Activated CD4-positive, alpha-beta T cell treated with anti-CD3 and anti-CD28 coated beads, Interleukin-2, amount 10 ng/mL, durations not matched to agents 24 days and 14 days (primary cell): ENCODE measurements at places on chromosomes 16 and 17.

GRCh38 chr16:50213939-50214519 lies 52.3 kb upstream of the ADCY7 start:
- DNase-seq = peak; percentile 80

GRCh38 chr17:602436-602835 lies 112.2 kb downstream of the VPS53 start:
- no peak for DNase-seq

DNA sequence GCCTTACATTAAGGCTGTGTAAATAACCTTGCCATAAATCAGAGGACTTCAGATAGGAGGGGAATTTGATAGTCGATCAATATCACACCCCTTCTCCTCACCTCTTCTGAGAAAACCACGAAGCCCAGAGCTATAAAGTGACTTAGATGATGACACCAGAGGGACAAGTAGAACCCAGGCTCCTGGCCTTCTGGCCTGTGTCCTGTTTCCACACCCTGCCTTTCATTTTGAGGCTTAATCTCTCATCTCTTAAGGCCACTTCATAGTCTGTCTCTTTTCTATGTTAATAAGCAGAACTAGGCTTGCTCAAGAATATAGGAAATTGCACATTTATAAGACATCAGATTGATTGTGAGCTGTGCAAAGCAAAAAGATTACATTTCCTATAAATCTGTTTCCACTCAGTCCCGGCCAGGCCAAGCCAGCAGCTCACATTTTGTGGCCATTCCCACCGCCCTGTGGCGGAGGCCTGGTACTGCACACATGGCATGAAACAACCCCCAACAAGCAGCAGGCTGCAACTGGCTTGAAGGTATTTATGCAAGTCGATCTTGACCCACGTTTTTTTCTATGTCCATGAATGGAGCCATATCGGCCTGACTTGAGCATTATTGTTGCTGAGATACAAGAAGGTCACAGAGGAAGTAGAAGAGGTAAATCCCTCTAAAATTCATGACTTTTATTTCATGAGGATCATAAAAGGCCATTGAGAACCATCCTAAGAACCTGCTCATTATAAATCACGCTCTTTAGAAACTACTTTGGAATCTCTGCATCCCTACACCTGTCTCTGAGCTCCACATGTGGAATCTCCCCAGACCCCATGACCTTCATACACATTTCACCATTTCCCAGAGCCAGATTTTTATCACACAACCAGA lies 93.7 kb downstream of the PMP22 start:
- peak; percentile 72 for DNase-seq

DNA sequence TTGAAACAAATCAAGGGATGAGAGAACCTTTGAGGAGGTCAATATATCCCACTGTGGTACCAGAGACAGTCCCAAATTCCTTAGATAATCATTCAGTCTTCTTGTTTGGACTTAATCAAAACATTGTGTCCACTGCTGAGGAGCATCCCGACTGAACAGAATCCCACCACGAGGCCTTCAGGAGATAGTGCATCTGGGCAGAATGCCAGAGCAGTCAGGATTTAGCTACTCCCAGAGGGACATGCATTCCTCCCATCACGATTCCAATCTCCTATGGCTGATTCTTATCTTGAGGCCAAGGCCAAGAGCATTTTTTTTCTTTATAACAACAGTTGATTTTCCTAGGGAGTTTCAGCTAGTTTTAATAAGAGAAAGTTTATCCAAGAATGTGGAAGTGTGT lies 87.4 kb upstream of the COX10 start:
- DNase-seq = no peak

DNA sequence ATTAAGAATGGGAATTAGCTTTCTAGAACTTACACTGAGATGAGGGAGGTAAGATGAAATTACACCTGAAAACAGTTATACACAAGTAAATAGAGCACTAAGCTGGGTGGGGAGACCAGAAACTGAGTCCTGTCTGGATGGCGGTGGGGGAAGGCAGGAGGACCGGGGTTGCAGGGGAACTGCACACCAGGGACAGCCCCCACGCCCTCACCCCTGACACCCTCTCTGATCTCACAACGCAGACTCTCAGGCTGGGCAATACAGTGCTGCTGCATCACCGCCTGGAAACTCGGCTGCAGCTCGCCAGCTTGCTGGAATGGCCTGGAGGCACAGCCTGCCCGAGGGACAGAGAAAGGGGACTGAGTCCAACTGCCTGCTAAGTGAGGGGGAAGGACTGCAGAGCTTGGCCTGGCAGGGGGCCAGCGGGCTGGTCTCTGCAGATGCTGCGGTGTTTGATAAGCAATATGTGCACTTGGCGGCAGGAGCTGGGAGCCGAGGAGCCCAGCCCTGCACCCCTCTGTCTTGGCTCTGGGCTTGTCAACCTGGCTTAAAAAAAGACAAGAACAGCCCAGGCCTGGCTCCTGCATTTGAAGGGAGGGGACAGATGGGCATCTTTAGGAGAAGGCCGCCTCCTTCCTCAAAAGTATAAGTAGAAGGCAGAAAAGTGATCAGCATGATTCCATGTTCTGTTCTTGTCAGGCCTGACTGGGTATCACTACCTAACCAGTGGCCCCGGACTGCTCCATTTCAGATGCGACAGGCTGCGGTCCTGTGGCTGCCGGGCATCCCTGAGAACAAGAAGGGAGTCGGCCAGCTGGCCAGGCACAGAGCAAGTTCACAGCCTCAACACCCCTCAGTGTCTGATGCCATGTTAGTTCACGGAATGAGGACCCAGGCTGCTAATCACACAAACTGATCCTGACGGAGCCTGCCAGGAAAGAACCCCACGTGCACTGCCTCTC lies 30.2 kb downstream of the SPHK1 start:
- no peak for DNase-seq

DNA sequence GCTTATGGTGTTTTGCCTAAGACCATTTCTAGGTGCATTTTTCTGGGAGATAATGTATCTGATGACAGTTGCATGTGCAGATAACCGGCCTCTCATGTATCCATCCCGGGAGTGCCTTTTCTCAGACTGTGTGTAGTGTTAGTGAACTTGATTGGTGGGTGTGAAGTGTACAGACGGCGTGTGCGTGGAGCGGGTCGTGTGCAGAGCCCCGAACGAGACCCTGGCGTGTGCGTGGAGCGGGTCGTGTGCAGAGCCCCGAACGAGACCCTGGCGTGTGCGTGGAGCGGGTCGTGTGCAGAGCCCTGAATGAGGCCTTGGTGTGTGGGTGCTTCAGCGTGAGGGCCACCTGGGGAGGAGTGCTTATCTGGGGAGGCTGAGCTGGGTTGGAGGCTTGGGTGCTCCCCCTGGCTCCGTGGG lies 28.9 kb upstream of the ZNF750 start:
- no peak for DNase-seq

GRCh38 chr16:72736074-72736473 lies 311.9 kb downstream of the ZFHX3 start:
- no peak for DNase-seq

GRCh38 chr16:52578007-52578828 lies 31.3 kb upstream of the TOX3 start:
- DNase-seq = no peak

DNA sequence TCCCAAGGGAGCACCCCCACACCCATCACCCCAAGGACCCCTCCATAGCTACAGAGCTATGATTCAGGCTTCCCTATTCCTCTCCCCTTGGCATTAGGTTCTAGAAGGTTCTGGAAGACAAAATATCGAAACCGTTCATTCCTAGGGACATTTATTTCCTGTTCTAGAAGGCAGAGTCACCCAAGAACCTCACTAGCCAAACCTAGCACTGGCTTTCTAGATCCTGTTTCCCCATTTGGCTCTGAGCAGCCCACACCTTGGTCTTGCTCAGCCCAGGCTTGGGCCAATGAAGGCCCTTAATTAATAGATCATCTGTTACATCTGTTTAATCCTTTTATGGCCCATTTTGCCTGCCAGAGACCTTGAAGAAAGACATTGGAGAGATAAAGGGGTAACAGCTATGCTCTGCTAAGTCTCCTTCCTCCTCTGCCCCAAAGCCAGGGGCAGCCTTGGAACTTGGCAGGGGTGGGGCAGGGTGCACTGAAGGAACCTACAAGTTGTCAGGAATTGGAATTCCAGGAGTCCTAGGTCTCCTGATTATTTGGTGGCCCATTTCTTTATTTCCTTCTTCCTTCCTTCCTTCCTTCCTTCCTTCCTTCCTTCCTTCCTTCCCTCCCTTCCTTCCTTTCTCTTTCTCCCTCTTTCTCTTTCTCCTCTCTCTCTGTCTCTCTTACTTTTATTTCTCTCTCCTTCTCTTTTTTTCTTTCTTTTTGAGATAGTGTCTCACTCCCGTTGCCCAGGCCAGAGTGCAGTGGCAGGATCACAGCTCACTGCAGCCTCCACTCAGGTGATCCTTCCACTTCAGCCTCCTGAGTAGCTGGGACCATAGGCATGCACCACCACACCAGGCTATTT lies 8.7 kb upstream of the FZD2 start:
- no peak for DNase-seq

DNA sequence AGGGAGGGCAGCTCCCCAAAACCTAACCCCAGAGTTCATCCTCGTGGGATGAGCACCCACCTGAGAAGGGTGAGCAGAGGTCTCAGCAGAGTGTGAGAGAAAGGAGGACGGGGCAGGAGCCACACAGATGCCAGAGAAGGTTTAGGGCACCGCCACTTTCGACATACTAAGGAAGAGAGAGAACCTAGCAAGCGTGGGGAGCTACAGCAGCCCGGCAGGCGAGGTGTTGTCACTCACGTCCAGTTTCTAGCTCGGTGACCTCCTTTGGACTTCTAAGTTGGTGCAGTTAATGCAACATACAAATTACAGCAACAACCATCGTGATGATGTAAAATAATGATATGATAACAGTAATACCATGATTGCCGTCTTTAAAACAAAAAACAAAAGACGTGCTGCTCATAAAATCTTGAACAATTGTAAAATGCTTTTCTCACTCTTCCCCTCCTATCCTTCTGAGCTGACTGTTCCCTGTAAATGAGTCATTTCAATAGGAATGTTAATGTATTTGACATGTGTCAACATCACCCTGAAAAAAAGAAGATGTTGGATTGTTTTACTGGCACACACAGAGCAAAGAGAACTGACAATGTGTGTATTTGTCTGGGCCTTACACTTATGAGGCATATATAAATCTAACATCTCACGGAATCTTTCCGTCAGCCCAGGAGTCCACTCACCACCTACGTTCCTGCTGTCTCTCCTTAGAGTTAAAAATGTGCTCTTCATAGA lies 158.2 kb upstream of the MAF start:
- no peak for DNase-seq

- no peak for DNase-seq
Measured at GRCh38 chr16:9079430-9079812, 12.0 kb upstream of the HAPSTR1 start.

- no peak for DNase-seq
Measured at GRCh38 chr16:87320510-87321227, 3.5 kb upstream of the C16orf95 start.

DNA sequence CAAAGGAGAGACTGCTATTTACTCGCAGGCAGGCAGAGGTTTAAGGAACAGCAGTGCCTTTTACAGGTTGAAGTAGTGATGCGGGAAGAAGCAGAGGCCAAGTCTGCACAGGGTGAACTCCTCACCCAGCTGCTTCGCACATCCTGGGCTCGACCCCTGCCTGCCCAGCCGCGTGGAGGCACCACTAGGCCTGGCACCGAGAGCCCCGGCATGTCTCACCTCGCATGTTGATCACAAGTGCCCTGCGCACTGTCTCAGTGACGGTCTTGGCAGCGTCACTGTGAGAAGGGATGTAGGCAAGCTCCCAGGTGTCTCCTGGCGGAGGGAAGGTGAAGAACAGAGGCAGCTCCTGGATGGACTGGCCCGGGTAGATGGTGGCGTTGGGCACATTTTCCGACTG lies 14.7 kb downstream of the ABCA3 start:
- DNase-seq = no peak

GRCh38 chr17:34592002-34592401 lies 12.6 kb downstream of the TMEM132E start:
- no peak for DNase-seq

DNA sequence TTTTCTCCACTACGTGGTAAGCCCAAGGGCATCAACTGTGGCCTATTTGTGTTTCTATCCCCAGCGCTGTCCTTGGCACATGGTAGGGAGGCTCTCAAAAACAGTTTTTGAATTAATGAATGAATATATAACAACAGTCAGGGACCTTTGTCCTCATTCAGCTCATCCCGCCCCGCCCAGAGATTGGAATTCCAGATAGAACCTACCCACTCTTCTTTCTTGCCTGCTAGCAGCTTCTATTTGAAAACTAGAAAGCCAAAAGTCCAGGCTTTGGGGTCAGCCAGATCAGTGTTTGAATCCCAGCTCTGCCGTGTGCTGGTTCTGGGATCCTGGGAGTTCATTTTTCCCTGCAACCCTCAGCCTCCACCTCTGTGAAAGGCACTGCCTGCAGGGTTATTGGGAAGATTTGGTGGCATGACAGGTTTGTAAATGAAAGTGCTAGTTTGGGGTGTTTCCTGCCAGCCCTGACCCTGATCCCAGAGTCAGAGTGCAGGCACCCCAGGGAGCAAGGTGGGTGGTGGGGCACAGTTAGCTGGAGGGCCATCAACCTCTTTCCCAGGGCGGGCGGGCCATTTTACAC lies 4.5 kb downstream of the NHERF1 start:
- DNase-seq = no peak

- DNase-seq = no peak
Measured at GRCh38 chr16:55225972-55226542, 97.9 kb upstream of the IRX6 start.

DNA sequence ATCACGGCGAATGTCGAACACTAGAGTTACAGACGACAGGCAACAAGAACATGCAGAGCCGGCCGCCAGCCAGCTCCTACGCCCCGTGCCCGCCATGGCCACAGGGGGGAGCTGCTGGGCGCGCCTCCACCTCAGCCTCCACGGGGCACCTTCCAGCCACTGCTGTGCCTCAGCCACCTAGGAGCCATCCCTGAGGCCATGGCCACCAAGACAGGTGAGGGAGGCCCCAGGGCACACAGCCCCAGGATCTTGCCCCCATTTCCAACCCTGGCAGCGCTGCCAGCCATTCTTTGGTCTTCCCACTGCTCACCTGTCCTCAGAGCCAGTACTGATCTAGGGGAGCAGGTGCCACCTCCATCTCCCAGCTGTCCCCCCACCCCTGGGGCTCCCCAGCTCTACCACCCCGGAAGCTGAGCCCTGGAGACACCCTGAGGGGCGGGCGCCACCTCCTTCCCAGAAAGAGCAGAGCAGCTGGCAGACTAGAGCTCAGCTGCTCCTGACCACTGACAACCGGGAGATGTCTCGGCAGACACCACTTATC lies 11.8 kb downstream of the GNPTG start:
- DNase-seq = peak; percentile 92

GRCh38 chr16:85958731-85959130 lies 59.8 kb downstream of the IRF8 start:
- no peak for DNase-seq

DNA sequence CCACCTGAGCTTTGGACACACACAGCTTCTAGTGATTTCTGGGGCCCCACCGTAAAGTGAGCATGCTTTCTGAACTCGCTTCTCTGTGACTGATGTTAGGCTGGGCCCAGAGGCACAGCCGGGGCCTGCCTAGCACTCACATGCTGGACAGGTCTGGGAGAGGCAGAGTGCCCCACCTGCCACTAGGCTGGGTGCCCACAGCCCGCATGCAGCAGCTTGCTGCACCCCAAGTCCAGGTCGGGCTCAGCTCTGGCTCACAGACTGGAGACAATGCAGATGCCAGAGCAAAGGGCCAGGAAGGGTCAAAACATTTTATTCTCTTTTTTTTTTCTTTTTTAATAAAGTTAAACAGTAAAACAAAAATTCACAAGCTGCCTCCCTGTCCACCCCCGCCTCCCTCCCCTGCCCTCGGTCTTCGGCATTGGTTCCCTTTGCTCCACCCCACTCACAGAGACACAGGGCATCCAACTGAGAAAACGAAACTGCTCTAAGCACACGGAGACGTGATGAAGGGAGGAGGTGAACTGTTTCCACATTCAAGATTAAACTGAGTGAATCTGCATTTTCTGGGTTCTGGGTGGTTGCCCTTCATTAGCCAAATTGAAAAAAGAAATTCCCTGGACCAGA lies 9.7 kb downstream of the CNP start:
- no peak for DNase-seq
